ENCODE measurements at places on chromosomes 3 and 15.

DNA sequence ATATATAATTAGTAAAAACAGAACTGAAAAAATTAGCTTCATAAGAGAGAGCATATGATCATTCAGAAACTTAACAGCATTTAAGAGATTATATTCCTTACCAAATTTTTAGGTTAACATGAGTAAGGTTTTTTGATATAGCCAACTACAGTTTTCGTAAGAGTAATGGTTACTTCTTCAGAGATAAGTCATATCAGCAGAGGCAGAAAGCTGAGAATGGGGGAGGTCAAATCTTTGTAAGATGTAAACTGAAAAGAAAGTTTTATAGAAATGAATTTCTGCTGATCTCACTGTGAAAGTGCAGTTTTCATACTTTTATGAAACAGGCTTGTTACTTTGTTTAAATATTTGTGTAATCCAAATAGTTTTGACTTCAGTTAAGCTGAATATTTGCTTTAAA is 193.3 kb downstream of the ZBTB20 start:
- no peak for DNase-seq

DNA sequence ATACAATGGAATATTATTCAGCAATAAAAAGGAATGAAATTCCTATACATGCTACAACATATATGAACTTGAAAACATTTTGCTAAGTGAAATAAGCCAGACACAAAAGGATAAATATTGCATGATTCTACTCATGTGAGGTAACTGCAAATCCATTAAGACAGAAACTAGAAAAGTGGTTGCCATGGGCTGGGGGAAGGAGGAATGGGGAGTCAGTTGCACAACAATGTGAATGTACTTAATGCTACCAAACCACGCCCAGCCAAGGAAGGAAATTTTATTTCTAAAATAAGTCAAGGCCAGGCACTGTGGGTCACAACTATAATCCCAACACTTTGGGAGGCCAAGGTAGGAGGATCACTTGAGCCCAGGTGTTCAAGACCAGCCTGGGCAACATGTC is 9.8 kb upstream of the GMPPB start:
- no peak for DNase-seq

- DNase-seq: no peak
These were observed 28.2 kb upstream of the XIRP1 start for GRCh38 chr3:39220407-39221140.

- DNase-seq: no peak
These were observed 25.9 kb downstream of the CCDC32 start for GRCh38 chr15:40538976-40539375.

DNA sequence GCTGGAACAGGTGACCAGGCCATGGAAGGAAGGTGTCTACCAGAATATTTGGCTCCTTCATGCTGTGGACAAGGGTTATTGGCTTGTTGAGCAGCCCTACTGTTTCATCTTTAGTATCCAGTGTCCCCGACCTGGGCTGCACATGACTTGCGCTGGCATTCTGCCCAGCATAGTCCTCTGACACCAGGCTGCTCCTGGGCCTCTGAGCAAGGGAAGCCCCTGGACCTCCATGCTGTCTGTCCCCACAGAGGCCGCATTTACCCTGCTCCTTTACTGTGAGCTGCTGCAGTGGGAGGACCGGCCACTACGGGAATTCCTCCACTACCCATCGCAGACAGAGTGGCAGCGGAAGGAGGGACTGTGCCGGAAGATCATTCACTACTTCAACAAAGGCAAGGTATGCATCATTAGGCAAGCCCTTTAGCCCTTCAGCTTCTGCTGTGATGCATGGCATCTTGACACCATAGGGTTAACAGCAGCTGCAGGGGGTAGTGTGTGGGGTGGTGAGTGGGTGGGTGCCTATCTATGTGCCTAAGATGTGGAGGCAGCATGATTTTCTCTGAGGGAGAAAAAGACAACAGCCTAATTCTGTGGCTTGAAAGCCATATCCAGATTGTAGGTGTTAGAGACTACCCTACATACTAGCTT is 44.0 kb upstream of the MANF start:
- no peak for DNase-seq

DNA sequence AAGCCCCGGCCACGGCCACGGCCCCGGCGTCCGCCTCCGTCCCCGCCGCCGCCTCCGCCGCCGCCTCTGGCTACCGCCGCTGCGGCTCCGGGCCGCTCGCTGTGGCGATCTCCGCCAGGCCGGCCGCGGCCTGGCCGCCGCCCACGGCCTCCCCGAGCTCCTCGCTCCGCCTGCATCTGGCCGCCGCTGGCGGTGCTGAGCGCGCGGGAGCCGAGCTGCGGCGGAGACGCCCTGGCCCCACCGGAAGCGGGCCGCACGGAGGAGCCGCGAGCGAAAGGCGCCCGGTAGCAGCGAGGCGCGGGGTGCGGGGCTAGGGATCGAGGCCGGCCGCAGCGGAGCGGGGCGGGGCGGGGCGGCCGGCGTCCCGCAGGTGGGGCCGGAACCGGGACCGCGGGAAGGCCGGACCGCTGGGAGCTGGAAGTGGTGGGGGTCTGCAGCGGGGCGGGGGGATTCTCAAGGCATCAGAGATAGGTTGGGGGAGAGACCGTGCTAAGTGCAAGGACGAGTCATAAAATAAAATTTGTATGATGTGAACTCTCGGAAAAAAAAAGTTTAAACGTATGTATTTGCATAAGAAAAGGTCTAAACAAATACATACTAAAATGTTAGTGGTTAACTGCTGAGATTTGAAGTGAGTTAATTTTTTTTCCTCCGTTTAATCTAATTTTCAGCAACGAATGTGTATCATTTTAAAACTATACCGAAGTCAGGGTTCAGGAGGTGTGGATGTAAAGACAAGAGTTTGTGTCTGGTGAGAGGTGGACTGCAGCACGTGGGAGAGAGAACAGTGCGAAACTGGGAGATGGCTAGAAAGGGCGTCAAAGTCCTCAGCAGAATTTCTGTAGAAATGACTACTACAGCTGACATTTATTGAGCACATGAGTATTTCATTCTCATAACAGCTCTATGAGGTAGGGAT is at the start of gene AVEN:
Gene AVEN (minus strand): TSS at position 334 of the 919 bp plus-strand sequence. CDS start 158 bp downstream, at position 176.
- DNase-seq: peak; percentile 81

- no peak for DNase-seq
These were observed 56.3 kb downstream of the BLM start for GRCh38 chr15:90773485-90773884.

- DNase-seq: no peak
These were observed 319 bp downstream of the LNP1 start for GRCh38 chr3:100401674-100402041.

DNA sequence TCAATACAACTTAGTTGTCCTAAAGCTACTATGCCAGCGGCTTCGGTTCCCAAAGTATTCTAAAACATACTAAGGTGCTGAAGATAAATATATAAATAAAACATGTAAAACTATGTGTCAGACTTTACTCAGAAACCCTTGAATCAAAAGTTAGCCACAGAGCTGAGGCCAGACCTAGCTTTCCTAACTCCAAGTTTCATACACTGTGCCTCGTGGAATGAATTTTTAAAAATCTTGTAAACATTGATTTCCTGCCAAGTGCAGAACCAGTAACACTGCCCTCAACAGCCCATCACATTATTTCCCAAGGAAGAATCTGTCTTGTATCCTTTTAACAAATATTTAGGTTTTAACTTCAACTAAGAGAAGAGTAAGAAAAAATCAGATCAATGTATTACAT is 36.4 kb downstream of the TAMM41 start:
- DNase-seq: no peak

GRCh38 chr3:18114894-18115293 is 310.2 kb downstream of the SATB1 start:
- DNase-seq: no peak

GRCh38 chr15:45376300-45376928 is 1.9 kb downstream of the GATM start:
- no peak for DNase-seq

DNA sequence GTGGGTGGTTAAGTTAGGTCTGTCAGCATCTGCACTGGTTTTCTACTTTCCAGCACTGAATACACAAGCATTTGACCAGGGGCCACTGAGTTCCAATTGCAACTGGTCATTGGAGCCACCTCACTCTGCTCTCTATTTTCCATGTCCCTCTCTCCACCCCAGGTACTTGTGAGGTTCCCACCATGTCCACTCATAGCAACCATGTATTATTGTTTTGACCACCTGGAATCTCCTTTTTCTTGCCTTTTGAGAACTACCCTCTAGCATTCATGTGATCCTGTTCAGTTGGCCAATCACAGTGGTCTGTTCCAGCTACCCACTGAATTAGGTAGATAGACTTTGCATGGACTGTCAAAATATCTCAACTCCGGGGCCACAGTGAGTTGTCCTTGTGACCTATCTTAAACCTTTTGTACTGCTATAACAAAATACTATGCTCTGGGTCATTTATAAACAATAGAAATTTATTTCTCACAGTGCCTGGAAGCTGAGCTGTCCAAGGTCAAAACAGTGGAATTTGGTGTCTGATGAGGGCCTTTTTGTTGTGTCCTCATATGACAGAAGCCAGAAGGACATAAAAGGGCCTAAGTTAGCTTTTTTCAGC is 20.2 kb upstream of the TM4SF18 start:
- DNase-seq: no peak

DNA sequence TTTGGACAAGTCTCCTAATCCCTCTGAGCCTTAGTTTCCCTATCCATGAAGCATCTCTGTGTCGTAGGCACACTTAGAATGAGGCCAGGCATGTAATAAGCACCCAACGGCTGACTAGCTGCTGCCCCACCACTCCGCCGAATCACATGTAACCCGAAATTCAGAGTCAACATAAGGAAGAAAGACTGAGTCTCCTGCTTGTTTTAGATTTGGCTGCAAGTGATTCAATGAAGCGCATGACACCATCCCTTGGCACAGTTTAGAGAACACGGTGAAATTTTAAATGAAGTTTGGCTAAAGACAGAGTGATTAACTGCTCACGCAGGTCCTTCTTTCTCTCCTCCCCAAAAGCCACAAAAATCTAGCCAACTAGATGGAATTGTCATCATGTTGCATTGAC is 279.2 kb downstream of the TLE3 start:
- DNase-seq: no peak

DNA sequence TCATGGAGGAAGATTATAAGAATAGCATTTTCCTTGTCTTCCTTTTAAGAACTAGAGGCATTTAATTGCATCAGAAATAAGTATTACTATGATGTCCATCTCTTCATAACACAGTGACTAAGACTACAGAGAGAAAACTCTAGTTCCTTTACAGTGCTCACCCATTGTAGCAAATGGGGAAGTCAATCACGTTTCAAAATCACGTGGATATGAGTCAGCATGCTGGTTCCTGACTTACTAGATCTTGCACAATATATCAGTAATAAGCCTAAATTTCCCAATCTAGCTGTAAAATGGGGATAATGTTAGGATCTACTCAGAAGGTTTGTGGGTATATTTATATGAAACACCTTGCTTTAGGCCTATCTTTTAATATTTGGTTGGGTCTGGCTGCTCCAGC is 254.8 kb upstream of the EOMES start:
- DNase-seq: no peak

GRCh38 chr3:51773529-51774056 is 5.4 kb downstream of the IQCF6 start:
- DNase-seq: no peak

DNA sequence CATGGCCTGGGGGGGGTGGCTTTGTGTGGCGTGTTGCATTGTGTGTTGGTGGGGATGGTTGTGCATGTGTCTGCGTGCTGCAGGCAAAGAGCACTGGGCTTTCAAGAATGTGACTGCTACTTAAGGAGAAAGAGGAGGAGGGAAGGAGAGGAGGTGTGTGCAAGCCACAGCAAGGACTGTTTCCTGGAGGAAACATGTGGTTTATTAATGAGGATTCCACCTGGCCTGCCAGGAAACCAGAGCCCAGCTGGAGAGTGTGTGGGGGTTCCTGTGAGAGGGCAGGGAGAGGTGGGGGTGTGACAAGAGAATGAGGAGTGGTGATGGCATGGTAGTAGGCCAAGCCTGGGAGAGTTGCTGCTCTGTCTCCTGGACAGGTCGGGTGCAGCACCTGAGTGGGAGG is 258.1 kb upstream of the ROPN1 start:
- no peak for DNase-seq

Data from activated T-cell treated with anti-CD3 and anti-CD28 coated beads, Interleukin-2, amount 50 U/mL, for 24 hours (primary cell).